Left ventricle myocardium superior (tissue), 1 donor: ENCODE measurements at places on chromosomes 3 and 15. TPM values are rescaled to one million over a fixed set of nuclear protein-coding genes. Genes with fewer than 3 reads are reported as not detected.

GRCh38 chr3:128882719-128883118 is 3.3 kb downstream of the ACAD9 start:
- no peak for DNase-seq

- no peak for DNase-seq
These were observed 59.6 kb downstream of the NPTN start for GRCh38 chr15:73573572-73573971.

GRCh38 chr3:25744470-25744869 is 38.8 kb downstream of the NGLY1 start:
- DNase-seq: no peak

- DNase-seq: no peak
These were observed 95.8 kb downstream of the BDH1 start for GRCh38 chr3:197460002-197460401.

- DNase-seq: no peak
These were observed 21.0 kb downstream of the IFT57 start for GRCh38 chr3:108201258-108201657.

GRCh38 chr3:122246199-122246598 is 62.7 kb downstream of the CASR start:
- no peak for DNase-seq

DNA sequence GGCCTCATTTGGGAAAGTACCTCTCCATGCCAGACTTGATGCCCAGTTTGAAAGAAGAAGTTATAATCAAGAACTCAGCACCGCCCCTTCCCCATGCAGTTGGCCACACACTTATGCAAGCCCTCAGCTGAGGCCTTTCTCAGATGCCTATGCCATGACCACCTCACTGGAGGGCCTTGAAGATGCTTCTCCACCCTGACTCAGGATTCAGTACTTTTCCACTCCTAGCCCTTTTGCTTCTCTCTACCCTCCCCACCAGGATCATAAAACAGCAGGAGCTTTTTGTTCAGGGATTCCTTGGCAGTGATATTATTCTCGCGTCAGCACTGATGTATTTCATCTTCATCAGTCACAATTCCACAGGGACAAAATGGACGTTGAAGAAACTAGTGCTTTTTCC is 313.5 kb downstream of the PYDC2 start:
- no peak for DNase-seq

DNA sequence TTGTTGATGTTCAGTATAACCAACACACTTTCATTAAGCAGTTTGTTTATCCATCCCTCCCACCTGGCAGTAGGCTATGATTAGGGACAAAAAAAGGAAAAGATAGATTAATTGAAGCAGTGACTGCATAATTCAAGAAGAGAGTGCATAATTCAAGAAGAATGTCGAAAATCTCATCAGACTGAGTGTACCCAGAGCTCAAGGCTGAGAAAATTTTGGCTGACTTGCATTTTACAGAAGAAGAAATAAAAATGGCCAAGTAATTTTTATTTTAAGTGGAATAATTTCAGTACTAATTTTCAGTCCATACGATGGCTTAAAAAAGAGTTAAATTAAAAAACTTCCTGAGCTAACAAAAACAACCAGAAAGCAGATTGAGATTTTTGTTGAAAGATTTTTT is 145.4 kb upstream of the LRRFIP2 start:
- no peak for DNase-seq

GRCh38 chr15:60000824-60001609 is 3.1 kb upstream of the FOXB1 start:
- no peak for DNase-seq

The CFAP161 gene
- 0.94 TPM for total RNA-seq

The CHRD gene
- total RNA-seq: 4.6 TPM

The UQCC5 gene
- total RNA-seq: 58.7 TPM

The CHCHD4 gene
- 36.8 TPM for total RNA-seq
